ENCODE measurements at places on chromosomes 1 and 21. TPM values are rescaled to one million over a fixed set of nuclear protein-coding genes. Genes with fewer than 3 reads are reported as not detected.
A peak's percentile ranks its signal among the peaks of the same experiment; 100 is the strongest.

GRCh38 chr1:18686540-18686939 lies 55.9 kb downstream of the PAX7 start:
- H3K4me1 ChIP-seq: no peaks in the 10 kb centered on the region
- H3K4me3 ChIP-seq: no peak overlapping the region
- no peaks in the 10 kb centered on the region for H3K36me3 ChIP-seq
- H3K27ac ChIP-seq: no peak overlapping the region
- DNase-seq: no peak

DNA sequence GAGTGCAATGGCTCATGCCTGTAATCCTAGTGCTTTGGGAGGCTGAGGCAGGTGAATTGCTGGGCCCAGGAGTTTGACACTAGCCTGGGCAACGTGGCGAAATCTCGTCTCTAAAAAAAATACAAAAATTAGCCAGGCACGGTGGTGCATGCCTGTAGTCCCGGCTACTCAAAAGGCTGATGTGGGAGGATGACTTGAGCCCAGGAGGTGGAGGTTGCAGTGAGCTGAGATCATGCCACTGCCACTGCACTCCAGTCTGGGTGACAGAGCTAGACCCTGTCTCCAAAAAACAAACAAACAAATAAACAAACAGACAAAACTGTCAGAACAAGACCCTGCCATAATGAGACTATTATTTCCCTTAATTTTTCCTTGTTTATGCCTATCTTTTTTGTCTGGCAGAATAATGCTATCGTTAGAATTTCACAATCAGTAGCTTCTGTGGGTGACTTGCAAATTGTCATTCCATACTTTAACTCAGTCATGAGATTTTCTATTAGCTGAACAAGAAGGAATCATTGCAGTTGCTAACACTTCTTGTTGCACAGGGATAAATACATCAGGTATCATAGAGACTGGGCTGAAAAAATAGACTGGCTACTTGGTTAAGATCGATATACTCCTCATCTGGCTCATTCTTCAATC lies 7.5 kb upstream of the THEM4 start:
- no peak overlapping the region for H3K4me3 ChIP-seq
- DNase-seq: no peak
- peaks cover 5% of the 10 kb centered on the region for H3K27me3 ChIP-seq
- no peaks in the 10 kb centered on the region for H3K36me3 ChIP-seq

DNA sequence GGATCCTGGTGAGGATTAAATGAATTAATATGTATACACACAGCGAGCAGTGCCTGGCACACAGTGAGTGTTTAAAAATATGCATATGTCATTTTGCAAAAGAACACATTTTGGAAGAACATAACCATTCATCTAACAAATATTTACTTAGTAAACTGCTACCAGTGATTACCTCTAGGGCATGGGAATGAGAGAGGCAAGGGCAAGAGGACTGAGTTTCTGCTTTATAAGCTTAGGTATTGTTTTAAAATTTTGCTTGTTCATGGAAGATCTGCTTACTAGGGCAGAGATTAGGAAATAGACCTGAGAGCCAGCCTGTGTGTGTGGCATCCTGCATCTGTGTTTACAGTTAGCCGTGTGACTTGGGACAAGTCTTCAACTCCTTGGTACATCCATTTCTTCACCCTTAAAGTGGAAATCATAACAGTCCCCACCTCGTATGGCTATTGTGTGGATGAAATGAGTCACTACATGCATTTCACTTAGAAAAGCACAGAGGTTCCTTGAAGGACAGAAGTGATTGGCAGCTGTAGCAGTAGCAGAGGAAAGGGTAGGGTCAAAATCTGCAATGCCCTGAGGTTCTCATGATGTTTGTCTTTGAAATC lies 198.5 kb upstream of the FMN2 start:
- no peaks in the 10 kb centered on the region for H3K36me3 ChIP-seq
- H3K27me3 ChIP-seq: peaks cover 2% of the 10 kb centered on the region
- H3K4me3 ChIP-seq: no peak overlapping the region
- H3K4me1 ChIP-seq: peaks cover 7% of the 10 kb centered on the region
- DNase-seq: no peak

DNA sequence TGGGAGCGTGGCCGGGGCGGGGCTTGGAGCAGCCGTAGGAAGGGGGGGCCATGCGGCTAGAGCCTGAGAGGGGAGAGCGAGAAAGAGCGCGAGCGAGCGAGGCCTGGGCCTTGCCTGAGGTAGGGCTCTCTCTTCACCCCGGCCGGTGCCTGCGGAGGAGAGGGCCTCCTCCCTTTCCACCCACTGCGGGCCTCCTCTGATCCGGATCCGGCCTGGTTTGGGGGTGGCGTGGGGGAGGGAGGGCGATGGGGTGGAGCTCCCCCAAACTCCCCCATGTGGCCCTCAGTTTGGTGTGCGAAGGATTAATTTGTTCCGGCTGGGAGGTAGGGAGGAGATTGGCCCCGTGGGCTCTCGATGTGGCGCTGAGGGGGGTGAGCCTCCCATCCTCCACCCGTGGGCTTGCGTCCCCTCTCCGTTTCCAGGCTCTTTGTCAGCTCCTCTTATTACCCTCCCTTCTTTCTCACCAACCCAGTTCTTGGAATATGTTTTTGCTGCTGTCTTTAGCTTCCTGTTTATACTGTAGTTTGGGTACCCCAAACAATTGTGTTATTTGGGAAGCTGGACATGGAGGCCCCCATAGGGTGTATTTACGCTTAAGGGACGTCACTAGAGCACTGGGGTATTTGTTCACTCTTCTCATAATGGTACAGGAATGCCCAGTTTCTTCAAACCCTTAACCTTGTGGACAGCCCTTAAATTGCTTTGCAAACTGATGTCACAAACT lies 685 bp downstream of the UBAP2L start:
- H3K36me3 ChIP-seq: peaks cover 47% of the 10 kb centered on the region
- DNase-seq: peak; percentile 80
- H3K4me3 ChIP-seq: peak overlapping the region; percentile 88
- H3K4me1 ChIP-seq: peaks cover 58% of the 10 kb centered on the region
- H3K27me3 ChIP-seq: no peaks in the 10 kb centered on the region
- H3K27ac ChIP-seq: peak overlapping the region; percentile 95

DNA sequence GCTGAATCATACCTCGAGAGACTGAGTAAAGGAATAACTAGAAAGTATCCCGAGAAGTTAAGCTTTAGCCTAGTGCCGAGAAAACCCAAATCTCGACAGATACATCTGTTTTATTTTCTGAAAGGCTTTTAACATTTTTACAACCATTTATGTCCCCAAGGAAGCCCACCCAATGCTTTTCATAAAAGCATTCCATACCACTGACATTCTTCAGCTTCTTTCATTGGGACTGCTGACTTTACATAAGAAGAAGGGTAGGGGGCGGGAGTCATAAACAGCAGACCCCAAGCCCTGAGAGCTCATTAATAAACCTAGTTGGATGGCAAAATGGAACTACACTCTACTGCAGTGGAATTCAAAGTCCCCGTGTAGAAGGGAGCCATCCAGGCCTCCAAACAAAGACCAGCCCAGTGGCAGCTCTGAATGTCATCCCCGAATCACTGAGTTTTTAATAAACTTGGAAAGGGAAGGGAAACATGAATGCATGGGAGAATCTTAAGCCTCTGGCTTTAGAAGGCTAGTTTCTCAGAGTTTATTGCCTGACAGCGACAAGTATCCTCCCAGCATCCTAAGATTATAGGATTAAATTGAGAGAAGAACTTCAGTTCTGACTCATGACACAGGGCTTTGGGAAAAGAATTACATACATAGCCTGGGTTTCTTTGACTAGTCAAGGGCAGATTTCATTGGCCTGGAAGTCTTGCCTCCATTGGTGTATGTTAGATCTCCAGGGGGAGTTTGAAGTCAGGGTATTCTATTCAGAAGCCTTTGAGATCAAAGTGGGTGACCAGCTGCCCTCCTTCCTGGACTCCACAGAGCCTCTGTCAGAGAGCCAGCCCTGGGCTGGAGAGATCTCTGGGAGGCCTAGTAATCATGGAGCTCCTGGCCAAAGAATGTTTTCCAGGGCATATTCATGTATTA lies 3.7 kb downstream of the ATF3 start:
- H3K36me3 ChIP-seq: peaks cover 21% of the 10 kb centered on the region
- H3K27me3 ChIP-seq: peaks cover 3% of the 10 kb centered on the region
- no peak for DNase-seq
- no peak overlapping the region for H3K27ac ChIP-seq
- peaks cover 34% of the 10 kb centered on the region for H3K4me1 ChIP-seq

DNA sequence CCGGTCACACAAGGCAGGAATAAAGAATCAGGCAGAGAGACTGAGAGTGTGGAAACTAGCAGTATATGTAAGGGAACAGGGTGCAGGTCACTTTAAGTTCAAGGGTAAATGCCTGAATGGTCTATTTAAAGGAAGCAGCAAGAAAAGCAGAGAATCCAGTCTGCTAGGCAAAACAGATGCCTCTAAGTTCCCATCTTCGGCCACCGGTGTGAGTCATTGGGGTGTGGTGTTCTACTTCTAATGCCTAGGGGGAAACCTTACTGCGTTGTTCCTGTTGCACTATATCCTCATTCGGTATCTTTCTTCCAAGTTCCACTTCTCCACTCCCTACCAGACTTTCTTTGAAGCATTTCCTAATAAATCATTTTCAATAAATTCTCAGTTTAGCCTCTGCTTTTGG lies 259.9 kb downstream of the HHIPL2 start:
- no peaks in the 10 kb centered on the region for H3K27me3 ChIP-seq
- H3K4me3 ChIP-seq: no peak overlapping the region
- no peak for DNase-seq
- H3K36me3 ChIP-seq: no peaks in the 10 kb centered on the region

GRCh38 chr21:41477641-41478318 lies 30.2 kb downstream of the TMPRSS2 start:
- H3K4me3 ChIP-seq: peak overlapping the region; percentile 42
- peak overlapping the region; percentile 36 for H3K27ac ChIP-seq
- H3K36me3 ChIP-seq: no peaks in the 10 kb centered on the region
- H3K4me1 ChIP-seq: peaks cover 23% of the 10 kb centered on the region
- H3K27me3 ChIP-seq: peaks cover 41% of the 10 kb centered on the region
- DNase-seq: no peak

- DNase-seq: no peak
- no peak overlapping the region for H3K4me3 ChIP-seq
- H3K27ac ChIP-seq: no peak overlapping the region
- no peaks in the 10 kb centered on the region for H3K36me3 ChIP-seq
- H3K27me3 ChIP-seq: peaks cover 14% of the 10 kb centered on the region
Observed at GRCh38 chr1:34898330-34898761, 31.1 kb downstream of the DLGAP3 start.

- peak overlapping the region; percentile 76 for H3K27ac ChIP-seq
- DNase-seq: no peak
Observed at GRCh38 chr1:226405411-226405988, 2.4 kb downstream of the PARP1 start.

GRCh38 chr1:94872771-94873495 lies 52.8 kb downstream of the SLC44A3 start:
- DNase-seq: no peak
- H3K27me3 ChIP-seq: no peaks in the 10 kb centered on the region
- H3K36me3 ChIP-seq: no peaks in the 10 kb centered on the region
- no peak overlapping the region for H3K4me3 ChIP-seq

DNA sequence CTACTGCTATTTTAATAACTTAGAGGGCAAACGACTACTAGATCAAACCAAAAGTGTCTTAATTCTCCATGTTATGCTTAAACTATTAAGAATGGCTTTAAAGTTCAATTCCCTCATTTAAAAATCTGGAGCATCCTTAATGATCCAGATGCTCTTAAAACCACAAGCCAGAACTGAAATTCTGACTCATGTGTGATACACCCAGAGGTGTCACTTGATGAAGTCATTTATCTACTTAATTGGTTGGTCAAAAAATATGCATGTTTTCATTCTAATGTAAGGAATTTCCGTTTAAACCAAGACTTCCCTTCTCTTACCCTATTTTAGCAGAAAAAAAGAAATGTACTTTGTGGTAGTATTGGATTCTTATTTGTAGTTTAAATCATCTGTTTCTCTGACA lies 1261.2 kb upstream of the B3GALT2 start:
- H3K36me3 ChIP-seq: no peaks in the 10 kb centered on the region
- no peak overlapping the region for H3K27ac ChIP-seq
- no peaks in the 10 kb centered on the region for H3K27me3 ChIP-seq
- DNase-seq: no peak
- H3K4me1 ChIP-seq: no peaks in the 10 kb centered on the region

- H3K36me3 ChIP-seq: peaks cover 11% of the 10 kb centered on the region
- no peak overlapping the region for H3K4me3 ChIP-seq
- no peaks in the 10 kb centered on the region for H3K27me3 ChIP-seq
- H3K4me1 ChIP-seq: no peaks in the 10 kb centered on the region
- H3K27ac ChIP-seq: no peak overlapping the region
Observed at GRCh38 chr1:119040489-119040888, 52.3 kb upstream of the TBX15 start.

DNA sequence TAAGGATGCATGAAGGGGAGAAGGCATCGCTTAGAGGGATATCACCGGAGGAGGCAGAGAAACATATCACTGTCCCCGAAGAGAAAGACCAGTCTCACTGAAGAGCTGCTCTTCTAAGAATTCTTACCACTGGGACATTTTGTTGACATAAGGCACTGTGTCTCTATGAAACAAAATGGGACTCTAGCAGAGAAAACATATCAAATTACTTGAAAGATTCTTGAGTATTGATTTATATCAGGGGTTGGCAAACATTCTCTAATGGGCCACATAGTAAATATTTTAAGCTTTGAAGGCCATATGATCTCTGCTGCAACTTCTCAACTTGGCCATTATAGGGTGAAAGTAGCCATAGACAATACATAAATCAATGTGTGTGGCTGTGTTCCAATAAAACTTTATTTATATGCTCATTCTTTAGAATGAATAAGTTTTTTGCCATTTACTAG lies 41.0 kb upstream of the GREM2 start:
- H3K36me3 ChIP-seq: no peaks in the 10 kb centered on the region
- H3K4me3 ChIP-seq: no peak overlapping the region
- H3K27ac ChIP-seq: no peak overlapping the region
- H3K27me3 ChIP-seq: no peaks in the 10 kb centered on the region

DNA sequence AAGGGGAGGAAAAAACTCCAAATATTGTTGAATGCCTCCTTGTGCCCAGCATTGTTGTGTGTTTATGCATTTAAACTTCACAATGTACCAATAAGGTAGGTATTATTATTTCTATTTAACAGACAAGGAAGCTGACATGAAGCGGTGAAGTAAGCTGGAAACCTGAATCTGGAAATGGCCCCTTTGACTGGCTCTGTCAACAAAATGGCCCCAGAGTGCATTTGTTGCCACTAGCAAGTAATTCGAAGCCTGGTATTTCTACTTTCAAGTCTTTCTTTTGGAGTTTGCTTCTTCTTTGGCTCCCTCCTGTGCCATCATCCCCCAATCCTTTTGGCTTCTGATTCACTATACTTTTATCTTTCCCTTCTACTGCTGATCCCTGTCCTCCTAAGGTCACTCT lies 23.1 kb downstream of the CRYZL1 start:
- no peak overlapping the region for H3K27ac ChIP-seq
- no peak for DNase-seq
- H3K4me1 ChIP-seq: no peaks in the 10 kb centered on the region
- no peak overlapping the region for H3K4me3 ChIP-seq

GRCh38 chr1:8373581-8374241 lies 55.8 kb downstream of the SLC45A1 start:
- H3K27ac ChIP-seq: no peak overlapping the region
- H3K27me3 ChIP-seq: no peaks in the 10 kb centered on the region
- H3K36me3 ChIP-seq: peaks cover 5% of the 10 kb centered on the region
- no peak for DNase-seq

GRCh38 chr1:206513312-206514111 lies 6.2 kb downstream of the RASSF5 start:
- H3K4me3 ChIP-seq: no peak overlapping the region
- DNase-seq: no peak
- no peaks in the 10 kb centered on the region for H3K36me3 ChIP-seq
- H3K27ac ChIP-seq: no peak overlapping the region
- H3K27me3 ChIP-seq: peaks cover 21% of the 10 kb centered on the region
- H3K4me1 ChIP-seq: peaks cover 2% of the 10 kb centered on the region

The MAN1C1 gene
- 20.5 TPM for total RNA-seq

The FAM151A gene
- total RNA-seq: not detected

The SLFNL1 gene
- total RNA-seq: 0.55 TPM

The S100A7 gene
- not detected for total RNA-seq

The CHD5 gene
- total RNA-seq: 0.23 TPM

The ADGRB2 gene
- 0.75 TPM for total RNA-seq
